GM23338 (cell line): ENCODE measurements at places on chromosomes 16 and 17.

DNA sequence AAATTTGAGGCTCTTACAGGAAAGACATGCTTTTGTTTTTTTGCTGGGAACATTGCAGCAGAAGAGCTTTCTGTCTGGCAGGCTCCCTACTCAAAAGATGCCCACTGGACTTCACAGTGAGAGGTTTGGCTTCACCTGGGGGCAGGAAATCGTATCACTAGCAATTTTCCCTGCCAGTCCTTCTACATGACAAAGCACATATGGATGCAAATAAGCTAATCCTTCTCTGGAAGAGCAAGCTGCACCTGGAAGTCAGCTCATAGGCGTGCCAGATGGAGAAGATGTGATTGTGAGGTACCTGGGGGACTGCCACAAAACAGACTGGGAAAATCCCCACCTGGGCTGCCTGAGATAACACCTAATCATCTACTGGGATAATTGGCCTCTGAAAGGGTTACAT is 195.0 kb upstream of the CPHXL start:
- H3K27ac ChIP-seq: no peak overlapping the region
- H3K36me3 ChIP-seq: no peaks in the 10 kb centered on the region
- H3K4me1 ChIP-seq: peaks cover 15% of the 10 kb centered on the region
- no peak overlapping the region for H3K4me3 ChIP-seq
- peak; percentile 38 for DNase-seq
- H3K27me3 ChIP-seq: peaks cover 100% of the 10 kb centered on the region

- H3K4me3 ChIP-seq: no peak overlapping the region
- no peak for DNase-seq
- peaks cover 10% of the 10 kb centered on the region; the same call in 1 of the 2 replicates for H3K4me1 ChIP-seq
- H3K36me3 ChIP-seq: no peaks in the 10 kb centered on the region
- H3K27me3 ChIP-seq: no peaks in the 10 kb centered on the region
- no peak overlapping the region for H3K27ac ChIP-seq
Observed at GRCh38 chr17:48809182-48809581, 7.8 kb downstream of the TTLL6 start.

DNA sequence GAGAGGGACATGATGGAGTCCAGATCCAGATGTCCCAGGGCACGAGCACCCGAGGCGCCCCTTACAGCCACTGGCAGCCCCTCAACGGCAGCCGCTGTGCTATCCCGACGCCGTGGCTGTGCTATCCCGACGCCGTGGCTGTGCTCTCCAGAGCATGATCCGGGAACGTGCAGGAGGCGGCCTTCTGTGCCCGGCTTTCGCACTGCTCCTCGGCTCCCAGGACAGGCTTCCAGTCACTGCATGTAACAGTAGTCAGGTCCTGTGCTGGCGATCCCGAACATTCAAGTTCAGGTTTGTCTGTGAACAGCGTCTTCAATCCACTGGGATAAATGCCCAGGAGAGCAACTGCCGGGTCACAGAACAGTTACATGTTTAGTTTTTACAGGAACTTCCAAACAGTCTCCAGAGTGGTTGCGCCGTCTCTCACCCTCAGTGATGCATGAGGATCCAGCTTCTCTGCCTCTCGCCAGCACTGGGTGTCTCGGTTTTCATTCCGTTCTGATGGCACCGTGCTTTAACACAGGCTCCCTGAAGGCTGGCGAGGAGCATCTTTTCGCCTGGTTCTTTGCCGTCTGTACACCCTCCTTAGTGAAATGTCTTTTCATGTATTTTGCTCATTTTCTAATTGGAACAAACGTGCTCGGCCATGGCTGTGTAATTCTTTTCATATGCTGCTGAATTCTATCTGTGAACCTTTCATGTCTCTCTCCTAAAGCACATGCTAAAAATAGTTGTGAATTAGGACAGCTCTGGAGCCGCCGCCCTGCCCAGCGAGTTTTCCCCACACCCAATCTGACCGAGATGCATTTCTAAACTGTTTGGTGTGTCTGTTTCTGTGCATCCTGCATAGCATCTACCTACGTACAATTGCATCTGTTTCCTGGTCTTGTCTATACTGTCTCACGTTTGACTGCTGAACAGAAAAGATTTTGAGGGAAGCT is 72.6 kb upstream of the METRNL start:
- H3K4me1 ChIP-seq: no peaks in the 10 kb centered on the region
- DNase-seq: no peak
- H3K36me3 ChIP-seq: no peaks in the 10 kb centered on the region
- H3K27ac ChIP-seq: no peak overlapping the region

GRCh38 chr16:72908362-72909167 is 139.4 kb downstream of the ZFHX3 start:
- no peak overlapping the region for H3K4me3 ChIP-seq
- H3K27me3 ChIP-seq: no peaks in the 10 kb centered on the region
- peaks cover 12% of the 10 kb centered on the region; the same call in 1 of the 2 replicates for H3K4me1 ChIP-seq
- no peak for DNase-seq
- H3K27ac ChIP-seq: no peak overlapping the region

DNA sequence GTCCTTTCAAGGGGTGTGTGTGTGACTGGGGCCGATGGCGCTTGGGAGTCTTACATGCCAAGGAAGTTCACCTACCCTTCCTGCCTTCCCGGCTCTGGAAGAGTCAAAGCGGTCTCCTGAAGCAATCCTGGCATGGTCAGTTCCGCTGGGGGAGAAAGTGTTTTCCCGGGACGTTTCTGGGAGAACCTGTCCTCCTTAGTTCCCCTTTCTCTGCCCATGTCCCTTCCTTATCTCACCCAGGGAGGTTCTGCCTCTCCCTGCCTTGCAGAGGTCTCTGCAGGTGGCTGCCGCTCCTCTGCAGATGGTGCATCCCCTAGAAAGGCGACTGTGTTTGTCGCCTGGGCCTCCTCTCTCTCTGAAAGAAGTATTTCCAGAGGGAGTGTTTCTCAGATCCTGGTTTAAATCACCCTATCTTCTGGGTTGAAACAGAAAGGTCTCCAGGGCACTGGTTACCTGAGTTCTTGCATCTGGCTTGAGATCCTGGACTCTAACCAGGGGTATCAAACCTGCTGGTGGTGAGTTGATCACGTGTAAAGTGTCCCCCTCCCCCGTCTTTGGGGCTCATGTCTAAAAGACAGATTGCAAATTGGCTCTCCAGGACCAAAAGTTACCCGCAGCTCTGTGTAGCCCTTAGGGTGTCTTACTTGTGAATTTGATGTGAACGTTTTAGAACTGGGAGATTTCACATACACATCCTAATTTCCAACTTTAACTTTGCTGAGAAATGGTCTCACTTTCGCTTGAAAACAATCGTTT is 1.9 kb downstream of the PRKCB start:
- H3K27me3 ChIP-seq: peaks cover 43% of the 10 kb centered on the region
- H3K36me3 ChIP-seq: no peaks in the 10 kb centered on the region
- peaks cover 13% of the 10 kb centered on the region for H3K4me1 ChIP-seq
- peak overlapping the region; percentile 71; the same call in 1 of the 2 replicates for H3K4me3 ChIP-seq
- no peak overlapping the region for H3K27ac ChIP-seq
- peak; percentile 32 for DNase-seq
